GM13977 (cell line): ENCODE measurements at places on chromosomes 6 and 20.

- DNase-seq = no peak
Measured at GRCh38 chr6:156392648-156393047, 384.5 kb upstream of the ARID1B start.

- no peak for DNase-seq
Measured at GRCh38 chr6:62978920-62979319, 232.3 kb upstream of the FKBP1C start.

DNA sequence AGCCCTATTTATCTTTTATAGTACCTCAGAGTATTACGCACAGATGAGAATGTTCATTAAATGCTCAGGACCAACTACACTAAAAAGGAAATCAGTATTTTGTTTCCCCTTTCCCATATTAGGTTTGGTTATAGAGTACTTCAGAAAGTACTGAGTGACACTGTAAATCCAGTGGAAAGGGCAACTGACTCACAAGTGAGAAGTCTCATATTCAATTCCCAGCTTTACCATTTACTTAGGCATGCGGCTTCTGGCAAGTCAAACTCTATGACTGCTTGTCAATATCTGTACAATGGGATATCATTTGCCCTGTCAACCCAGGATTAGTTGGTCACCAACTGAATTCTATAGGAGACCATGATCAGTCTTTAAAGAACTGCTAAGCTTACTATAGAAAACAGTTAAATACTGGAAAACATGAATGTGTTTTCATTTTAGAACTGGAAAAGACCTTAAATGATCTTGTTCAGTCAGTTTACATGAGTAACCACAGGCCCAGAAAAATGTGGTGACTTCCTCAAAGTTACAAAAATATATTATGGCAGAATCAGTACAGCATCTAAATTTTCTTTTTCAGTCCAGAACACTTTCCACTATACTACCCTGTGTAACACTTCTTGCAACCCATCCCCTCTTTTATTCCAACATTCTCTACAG, 3.6 kb downstream of the MAP3K7 start:
- no peak for DNase-seq

DNA sequence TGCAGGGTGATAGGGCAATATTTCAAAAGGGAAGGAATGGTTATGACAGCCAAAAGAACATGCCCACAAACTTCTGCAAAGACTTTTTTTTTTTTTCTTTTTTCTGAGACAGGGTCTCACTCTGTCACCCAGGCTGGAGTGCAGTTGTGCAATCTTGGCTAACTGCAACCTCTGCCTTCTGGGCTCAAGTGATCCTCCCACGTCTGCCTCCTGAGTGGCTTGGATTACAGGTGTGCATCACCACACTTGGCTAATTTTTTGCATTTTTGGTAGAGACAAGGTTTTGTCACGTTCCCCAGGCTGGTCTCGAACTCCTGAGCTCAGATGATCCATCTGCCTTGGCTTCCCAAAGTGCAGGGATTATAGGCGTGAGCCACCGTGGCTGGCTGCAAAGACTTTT, 117.6 kb upstream of the ADGRF1 start:
- DNase-seq = no peak

GRCh38 chr6:10391799-10392198, 23.1 kb downstream of the TFAP2A start:
- no peak for DNase-seq

DNA sequence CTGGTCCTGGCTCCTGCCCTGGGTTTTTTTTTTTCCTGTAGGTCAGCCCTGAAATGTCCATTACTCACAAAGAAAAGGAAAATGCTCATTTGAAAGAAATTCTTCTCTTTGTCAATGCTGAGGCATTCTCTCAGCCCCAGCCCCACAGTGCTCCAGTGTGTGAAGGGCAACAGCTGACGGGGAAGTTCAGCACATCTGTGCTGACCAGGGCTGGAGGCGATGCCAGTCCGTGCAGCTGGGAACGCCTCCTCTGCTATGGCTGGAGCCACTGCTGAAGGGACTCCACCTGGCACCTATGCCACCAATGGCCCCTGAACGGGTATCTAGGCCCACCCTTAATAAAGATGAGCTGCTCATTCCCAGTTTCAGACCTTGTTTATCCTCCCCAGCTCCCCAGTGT, 71.9 kb upstream of the SLCO4A1 start:
- no peak for DNase-seq

GRCh38 chr20:48069596-48069995, 284.3 kb upstream of the SULF2 start:
- DNase-seq = no peak

GRCh38 chr20:50930139-50930975, 880 bp downstream of the ADNP start:
- DNase-seq = no peak

GRCh38 chr6:55998576-55998975, 123.2 kb upstream of the BMP5 start:
- DNase-seq = no peak

- no peak for DNase-seq
Measured at GRCh38 chr6:11760015-11760473, 18.6 kb downstream of the ADTRP start.

DNA sequence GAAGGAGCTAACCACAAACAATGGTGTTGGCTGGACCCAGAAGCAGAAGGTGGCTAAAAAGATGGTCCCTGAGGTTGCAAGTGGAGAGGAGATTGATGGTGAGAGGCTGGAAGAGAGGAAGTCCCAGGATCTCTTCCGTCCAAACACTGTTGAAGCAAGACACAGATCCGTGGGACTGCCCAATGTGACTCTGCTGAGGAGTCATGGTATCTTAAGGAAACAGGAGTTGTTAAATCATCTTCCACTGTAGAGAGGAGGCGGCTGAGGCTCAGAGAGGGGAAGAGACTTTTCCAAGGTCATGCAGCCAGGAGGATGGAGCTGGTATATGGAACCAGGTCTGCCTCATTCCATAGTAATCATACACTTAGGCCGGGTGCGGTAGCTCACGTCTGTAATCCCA, 4.1 kb upstream of the ZNF335 start:
- DNase-seq = no peak

DNA sequence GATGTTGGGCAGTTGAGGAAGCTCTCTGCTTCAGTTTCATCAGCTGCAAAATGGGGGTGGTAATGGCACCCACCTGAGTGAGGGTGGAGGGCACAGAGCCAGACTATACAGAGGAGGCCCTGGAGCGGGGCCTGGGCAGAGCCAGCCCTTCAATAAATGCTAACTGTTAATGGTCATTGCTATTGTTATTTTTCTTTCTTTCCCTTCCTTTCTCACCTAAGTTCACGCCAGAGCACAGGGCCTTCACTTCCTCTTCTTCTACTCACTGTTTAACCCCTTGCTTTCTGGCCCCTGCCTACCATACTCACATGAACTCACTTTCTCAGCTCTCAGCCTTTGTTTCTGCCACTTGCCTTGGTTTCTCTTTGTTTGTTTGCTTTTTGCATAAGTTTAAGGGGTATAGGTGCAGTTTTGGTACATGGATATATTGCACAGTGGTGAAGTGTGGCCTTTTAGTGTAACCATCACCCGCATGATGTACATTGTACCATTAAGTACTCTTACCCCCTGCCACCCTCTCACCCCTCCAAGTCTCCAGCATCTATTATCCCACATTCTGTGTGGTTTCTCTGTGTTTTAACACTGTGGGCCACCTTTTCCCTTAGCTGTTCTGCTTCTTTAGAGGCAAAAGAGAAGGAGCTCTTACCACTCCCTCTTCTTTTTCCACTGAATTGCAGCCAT, 7.5 kb upstream of the RREB1 start:
- no peak for DNase-seq

- DNase-seq = no peak
Measured at GRCh38 chr6:136640132-136640915, 90.1 kb upstream of the MAP7 start.

DNA sequence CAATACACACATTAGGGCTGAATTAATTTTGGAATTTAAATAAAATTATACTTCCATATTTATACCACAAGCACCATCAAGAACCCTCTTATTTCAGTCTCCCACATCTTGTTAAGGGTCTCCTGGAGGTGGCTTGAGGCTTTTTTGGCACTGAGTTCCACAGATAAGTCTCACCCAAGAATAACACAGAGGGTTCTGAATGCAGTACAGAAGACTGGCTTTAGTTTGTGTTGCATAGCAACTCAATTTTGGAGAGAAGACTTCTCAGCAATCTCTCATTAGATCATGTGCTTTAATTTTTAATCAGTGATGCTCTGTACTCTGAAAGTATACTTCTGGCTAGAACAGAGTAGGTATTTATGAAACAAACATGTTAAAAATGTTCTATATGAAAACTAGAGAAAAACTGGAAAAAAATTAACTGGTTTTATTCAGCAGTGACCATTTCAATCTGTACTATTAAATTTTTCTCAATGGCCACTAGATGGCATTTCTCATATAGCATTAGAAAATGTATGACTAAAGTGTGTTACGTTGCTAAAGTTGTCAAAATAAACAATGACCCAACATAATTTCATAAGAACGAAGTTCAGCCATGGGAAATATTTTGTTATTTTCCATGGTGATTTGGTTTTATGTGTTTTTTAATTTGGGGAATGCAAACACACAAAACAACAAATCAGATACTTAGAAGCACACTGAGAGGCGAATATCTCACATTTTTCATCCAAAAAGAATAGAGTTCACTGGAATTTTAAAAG, 32.7 kb upstream of the MAP7 start:
- no peak for DNase-seq

GRCh38 chr6:147755999-147756398, 247.5 kb downstream of the SAMD5 start:
- DNase-seq = no peak

DNA sequence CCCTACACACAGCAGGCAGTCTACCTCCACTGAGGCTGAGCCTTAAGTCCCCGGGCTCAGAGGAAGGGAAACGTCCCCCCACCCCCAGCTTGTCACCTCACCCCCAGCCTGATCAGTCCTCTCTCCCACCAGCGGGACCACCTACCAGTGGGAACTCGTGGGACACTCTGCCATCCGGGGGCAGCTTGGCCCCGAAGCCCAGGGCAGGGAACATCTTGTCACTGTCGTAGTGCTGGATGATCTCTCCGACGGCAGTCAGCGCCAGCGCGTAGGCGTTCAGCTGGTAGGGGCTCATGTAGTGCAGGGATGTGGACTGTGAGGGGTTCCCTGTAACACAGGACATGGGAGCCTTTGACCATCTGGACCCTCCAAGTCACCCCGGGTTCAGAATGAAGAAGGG, 48.6 kb downstream of the RAB44 start:
- no peak for DNase-seq

- DNase-seq = no peak
Measured at GRCh38 chr6:148513145-148514071, 170.8 kb downstream of the SASH1 start.

DNA sequence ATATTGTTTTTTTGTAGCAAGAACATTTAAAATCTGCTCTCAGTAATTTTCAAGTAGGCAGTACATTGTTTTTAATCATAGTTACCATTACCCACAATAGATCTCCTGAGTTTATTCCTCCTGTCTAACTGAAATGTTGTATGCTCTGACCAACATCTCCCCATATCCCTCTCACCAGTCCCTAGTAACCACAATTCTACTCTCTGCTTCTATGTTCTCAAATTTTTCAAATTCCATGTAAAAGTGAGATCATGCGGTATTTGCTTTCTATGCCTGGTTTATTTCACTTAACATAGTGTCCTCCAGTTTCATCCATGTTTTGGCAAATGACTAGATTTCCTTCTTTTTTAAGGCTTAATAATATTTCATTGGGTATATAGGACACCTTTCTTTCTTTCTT, 300.5 kb downstream of the KCNQ5 start:
- no peak for DNase-seq

DNA sequence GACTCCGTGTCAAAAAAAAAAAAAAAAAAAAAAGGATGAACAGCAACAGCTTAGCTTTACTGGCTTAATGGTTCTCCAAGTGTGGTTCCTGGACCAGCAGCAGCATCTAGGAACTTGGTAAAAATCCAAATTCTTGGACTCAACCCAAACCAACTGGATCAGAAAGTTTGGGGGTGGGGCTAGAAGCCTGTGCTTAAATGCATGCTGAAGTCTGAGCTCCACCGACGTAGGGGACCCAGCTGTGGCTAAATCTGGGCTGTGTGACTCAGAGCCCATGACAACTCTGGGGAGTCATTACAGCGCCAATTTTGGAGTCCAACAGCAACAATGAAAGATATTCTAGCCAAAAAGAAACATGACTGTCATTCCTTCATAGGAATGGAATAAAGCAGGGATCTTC, 13.6 kb upstream of the CHD6 start:
- DNase-seq = no peak

GRCh38 chr6:43181942-43182860, at the start of gene CUL9:
CUL9 (plus strand) TSS chr6:43182196; CDS start chr6:43184311, 2,115 bp downstream.
- peak; percentile 91 for DNase-seq

DNA sequence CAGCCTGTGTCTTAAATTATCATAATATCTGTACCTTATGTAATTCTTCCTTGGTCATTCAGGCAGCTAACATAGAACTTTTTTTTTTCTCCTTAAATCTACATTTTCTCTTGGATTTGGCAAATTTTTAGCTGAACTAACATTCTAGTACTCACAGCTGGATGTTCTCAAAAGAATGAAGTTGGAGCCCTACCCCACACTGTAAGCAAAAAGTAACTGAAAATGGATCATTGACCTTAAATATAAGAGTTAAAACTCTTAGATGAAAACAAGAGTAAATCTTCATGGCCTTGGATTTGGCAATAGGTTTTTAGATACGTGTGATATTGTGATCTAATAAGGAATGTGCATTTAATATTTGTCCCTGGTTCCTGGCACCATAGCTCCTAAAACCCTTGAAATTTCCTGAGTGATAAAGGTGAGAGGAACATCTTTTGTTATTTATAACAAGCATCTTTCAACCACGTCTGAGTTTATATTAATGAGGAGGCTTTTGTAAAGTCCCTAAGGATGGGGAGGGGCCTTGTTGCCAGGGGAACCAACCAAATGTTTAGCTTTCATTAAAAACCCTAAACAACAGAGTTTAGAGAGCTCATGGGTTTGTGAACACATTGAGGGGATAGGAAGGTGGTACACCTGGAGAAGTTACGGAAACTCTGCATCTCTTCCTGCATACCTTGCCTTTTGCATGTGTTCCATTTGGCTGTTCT, 106.1 kb upstream of the ADGRF4 start:
- no peak for DNase-seq

DNA sequence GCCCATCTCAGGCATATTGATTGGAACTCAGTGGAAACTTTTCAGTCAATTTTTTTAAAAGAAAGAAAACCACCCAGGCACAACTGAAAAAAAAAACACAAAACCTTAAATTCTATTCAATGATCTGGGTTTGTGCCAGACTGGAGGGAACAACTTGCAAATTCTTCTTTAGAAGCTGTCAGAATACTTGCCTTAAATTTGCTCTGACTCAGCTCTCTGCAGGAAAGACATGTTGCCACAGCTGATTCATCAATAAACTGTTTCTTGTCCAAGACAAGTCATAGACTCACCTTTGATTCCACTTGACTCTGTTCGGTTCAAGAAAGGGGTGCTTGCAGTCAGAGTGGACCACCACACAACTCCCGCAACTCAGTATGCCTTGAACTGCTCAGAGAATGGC, 117.8 kb upstream of the F13A1 start:
- DNase-seq = no peak

GRCh38 chr6:66993272-66993671, 1286.2 kb upstream of the EYS start:
- DNase-seq = no peak

DNA sequence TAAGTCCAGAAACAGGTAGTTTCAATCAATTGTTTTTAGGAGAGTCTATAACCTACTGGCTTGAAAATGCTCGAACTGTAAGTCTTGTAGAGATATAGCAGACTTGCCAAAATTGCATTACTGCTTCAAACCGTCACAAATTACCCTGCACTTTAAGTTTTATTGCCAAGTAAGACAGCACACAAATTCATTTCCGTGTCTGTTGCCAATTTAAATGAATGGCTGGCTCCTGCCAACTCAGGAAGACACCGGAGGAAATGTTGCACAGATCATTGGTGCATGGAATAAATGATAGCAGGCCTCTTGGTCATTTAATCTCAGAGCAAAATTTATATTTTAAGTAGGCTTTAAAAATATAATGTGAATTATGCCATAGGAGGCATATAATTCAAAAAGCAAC, 438.1 kb downstream of the HACE1 start:
- DNase-seq = no peak
